Activated CD8-positive, alpha-beta T cell treated with anti-CD3 and anti-CD28 coated beads, Interleukin-2, amount 10 ng/mL, durations not matched to agents 7 days and 5 days (primary cell): ENCODE measurements at places on chromosomes 7 and 10. TPM values are rescaled to one million over a fixed set of nuclear protein-coding genes. Genes with fewer than 3 reads are reported as not detected.

DNA sequence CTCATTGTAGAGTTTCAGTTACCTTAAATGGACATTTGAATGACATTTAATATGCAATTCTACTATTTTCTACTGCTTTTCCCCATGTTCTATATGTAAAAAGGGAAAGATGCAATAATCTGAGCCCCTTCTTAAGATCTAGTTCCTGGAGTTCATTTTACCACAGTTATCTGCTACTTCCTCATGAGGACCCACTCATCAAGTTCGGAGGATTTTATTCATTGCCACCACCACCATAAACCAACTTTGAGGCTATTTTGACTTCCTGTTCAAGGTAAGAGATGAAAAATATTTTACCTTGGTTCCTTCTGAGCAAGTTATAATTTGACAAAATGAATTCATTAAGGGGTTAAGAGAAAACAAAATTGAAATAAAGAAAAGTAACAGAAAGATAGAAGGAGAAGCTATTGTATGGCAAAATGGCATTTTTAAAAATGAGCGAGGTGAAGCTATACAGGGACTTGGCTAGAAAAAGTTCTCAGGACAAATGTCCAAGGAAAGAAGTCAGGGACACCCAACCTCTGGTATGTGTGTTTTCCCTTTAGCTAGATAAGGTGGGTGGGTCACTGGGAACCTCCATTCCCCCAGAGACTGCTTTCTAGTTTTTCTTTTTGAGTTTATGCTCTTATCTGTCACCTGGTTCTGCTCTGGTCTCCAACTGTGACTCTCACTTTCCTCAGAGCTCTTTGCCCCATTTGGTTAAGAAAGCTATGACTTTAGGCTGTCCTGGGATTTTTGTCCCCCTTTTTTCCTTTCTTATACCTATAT, 14.9 kb upstream of the FAM3C start:
- DNase-seq = no peak

GRCh38 chr7:26426096-26426495, 134.4 kb downstream of the SNX10 start:
- no peak for DNase-seq

DNA sequence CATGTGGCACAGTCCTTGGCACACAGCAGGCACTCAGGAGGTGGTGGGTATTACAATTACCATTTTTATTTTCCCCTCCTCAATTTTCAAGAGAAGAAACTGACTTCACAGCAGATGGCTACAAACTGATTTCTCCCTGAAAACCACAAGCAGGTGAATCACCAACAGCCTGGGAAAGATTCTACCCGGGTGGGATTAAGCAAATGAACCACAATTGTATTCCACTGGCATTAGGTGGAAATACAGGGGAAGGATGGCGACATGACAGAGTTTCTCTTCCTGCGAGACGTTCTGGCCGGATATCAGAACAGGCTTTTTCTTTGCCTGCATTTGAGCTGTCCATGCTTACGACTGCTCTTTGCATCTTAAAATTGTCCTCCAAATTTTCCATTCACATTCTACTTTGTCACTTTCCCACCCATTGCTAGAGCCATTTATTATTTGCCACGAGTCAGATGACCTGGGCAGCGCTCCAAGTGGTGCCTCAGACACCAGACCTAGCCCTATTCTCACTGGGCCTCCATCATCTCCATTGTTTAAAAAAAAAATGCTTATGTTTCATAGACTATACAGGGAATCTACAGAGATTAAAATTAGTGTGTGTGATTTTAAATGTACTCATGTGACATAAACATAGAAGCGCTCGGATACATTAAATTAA, 4.6 kb downstream of the DENND11 start:
- no peak for DNase-seq

DNA sequence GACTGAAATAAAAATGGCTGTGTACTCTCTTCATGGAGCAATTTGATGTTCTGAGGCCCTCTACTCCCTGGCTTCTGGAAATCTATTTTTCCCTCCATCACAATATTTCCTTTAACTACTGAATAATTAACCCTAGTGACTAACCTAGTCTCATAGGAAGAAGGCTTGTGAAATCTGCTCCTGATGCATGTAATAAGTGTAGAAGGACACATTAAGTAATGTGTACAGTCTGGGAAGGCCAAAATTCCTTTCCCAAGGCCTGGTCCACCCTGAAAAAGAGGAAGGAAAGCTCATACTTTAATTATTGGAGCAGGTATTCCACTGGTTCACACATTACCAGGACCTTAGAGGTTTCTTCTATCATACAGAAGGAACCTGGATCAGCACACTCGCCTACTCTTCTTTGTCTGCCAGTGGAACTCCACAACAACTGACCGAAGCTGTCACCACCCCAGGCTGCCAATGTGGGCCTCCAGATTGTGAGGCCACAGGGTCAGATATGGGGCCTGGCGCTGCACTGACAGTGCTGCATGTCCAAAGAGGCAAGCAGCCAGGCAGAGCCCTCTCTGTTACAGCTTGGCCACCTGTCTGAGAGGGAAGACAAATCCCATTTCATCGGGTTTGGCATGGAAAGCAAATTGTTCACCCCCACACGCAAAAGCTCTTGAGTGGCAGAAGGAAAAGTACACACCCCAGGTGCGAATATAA, 54.4 kb upstream of the FAM133B start:
- no peak for DNase-seq

GRCh38 chr10:12826800-12827372, 174.6 kb downstream of the CCDC3 start:
- DNase-seq = no peak

DNA sequence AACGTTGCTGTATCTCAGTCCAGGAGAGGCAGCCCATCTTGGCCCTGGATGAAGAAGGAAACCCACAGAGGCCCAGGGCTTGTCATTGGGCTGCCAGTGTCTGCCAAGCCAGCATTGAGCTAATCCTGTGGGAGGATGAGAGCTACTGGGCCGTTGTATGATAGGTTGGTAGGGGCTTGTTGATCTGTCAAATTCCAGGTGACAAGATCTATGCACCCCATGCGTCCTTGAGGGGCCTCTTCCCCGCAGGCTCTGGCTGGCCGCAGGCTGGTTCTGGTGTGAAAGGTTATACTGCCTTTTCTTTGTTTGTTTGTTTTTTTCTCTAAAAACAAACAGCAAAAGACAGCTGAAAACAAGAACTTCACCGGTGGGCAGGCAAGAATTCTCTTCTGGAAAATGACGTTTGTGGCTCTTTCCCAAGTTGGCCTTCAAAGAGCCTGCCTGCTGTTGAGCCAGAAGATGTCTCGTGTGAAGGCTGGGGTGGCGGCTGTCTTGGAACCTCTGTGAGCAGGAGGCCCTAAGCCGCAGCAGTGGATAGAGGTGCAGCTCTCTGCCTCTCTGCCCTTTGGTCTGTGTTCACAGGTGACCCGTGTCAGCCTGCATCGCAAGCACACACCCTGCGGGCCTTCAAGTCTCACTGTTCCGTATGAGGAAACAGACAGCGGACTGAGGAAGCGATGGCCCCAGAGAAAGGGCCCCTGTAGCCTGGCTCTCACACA, 23.3 kb downstream of the CYP17A1 start:
- no peak for DNase-seq

DNA sequence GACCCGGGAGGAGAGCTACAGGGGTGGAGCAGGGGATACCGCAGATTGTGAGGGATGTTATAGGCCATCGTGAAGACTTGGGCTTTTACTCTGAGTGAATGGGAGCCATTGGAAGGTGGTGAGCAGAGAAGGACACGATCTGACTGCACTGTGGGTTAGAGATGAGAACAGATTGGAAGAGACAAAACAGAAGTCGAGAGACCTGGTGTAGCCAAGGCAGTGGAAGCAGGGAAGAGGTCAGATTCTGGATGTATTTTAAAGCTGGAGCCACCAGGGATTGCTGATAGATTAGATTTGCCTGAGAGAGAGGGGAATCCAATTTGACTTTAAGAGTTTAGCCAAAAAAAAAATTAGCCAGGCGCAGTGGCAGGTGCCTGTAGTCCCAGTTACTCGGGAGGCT, 21.6 kb upstream of the EEPD1 start:
- DNase-seq = no peak

The FAM131B gene
- total RNA-seq = 2.2 TPM

The C10orf67 gene
- total RNA-seq = not detected

The PDZD8 gene
- total RNA-seq = 11.2 TPM

The PLCE1 gene
- not detected for total RNA-seq

The PTCD1 gene
- total RNA-seq = 13.4 TPM

The TMEM196 gene
- not detected for total RNA-seq

The SPAG6 gene
- 0.70 TPM for total RNA-seq

The PTPN20 gene
- not detected for total RNA-seq

The TMEM236 gene
- 0.13 TPM for total RNA-seq

The FAM25C gene
- total RNA-seq = not detected
